ENCODE measurements at places on chromosomes 3 and 15.

DNA sequence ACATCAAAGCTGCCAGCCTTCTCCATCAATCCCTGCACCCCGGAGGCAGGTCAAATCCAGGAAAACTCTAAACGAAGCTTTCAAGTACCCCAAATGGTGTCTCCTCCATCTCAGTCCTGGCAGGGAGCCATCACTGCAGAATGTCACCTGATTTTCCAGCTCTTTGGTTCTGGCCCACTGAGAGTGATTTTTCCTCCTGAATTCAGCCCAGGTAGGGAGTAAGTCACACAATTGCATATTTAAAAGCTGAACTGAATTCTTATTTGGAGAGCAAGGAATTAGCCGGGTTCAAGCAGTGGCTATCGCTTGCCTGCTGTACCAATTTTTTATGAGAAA lies 5.3 kb downstream of the RFTN1 start:
- no peak for DNase-seq

- DNase-seq: no peak
Measured at GRCh38 chr15:31585240-31585639, 258.6 kb downstream of the KLF13 start.

DNA sequence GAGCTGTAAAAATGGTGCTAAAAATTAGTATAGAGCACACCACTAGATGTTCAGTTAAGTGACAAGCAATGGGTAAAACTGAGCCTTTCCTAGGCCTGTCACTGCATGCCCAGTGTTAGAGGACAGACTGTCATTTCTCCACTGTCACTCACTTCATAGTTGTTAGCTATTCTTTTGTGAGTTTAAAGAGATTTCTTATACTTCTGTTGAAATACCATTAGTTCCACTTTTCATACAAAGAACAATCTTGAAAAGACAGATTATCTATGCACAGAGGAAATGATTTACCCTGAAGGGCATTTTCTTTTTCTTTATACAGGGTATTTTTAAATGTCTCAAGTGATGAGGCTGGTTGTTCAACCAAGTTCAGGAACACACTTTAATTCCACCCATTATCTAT lies 28.3 kb upstream of the CHMP2B start:
- DNase-seq: no peak

GRCh38 chr15:79994615-79995014 lies 23.6 kb upstream of the BCL2A1 start:
- no peak for DNase-seq

DNA sequence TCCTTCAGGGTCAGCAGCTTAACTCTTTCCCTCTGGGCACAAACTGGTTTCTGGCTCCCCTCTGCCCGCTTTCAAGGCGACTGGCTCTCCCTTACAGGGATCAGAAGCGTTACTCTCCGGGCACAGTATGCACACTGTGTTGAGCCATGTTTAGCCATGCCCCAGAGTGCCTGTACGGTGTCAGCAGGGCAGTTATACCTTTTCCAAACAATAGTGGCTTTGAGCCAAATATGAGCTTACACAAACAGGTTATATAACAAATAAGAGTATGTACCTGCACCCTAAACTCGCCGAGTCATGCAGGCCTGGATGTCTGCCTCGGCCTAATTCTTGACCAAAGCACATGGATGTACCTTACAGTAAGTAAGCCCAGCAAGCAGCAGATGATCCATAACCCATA lies 175.6 kb upstream of the ANKRD28 start:
- DNase-seq: no peak

- no peak for DNase-seq
Measured at GRCh38 chr3:182248349-182248880, 536.7 kb downstream of the SOX2 start.

DNA sequence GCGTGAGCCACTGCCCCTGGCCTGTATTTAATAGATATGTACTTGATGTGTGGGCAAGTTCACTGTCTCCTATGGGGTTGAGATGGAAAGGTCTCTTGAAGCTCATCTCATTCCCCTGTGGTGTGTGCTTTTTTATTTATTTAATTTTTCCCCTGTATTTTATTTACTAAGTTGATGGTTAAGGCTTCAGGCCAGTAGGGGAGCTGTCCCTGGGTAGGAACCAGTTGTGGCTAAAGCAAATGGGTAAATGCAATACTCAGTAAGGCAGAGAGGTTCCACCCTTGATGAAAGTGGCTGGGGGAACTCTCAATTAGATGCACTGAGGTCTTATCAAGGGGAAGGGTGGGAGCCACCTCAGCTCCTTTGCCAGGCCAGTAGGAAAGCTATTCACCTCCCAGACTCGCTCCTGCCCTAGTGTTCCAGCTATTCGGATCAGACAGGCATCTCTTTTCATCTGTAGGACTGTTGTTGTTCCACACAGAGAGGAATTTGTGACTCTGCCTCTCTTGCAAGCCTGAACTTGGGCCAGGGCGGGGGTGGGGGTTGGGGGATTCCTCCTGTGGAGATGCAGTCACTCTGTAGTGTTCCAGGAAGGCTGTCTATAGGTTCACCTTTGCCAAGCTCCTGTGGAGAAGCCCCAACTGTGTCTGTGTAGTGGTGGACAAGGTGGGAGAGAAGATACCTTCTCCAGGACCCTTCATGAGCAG lies 26.1 kb downstream of the PCCB start:
- DNase-seq: no peak

GRCh38 chr3:161821591-161821990 lies 325.0 kb downstream of the OTOL1 start:
- DNase-seq: no peak

DNA sequence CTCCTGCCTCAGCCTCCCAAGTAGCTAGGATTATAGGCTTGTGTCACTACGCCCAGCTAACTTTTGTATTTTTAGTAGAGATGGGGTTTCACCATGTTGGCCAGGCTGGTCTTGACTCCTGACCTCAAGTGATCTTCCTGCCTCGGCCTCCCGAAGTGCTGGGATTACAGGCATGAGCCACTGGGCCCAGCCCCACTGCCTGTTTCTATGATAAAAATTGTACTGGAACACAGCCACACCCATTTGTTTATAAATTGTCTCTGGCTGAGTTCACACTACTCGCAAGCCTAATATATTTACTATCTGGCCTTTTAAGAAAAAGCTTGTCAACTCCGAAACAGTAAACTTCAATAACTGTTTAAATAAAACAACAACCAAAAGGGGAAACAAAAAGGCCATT lies 309.4 kb upstream of the WNT5A start:
- DNase-seq: no peak

DNA sequence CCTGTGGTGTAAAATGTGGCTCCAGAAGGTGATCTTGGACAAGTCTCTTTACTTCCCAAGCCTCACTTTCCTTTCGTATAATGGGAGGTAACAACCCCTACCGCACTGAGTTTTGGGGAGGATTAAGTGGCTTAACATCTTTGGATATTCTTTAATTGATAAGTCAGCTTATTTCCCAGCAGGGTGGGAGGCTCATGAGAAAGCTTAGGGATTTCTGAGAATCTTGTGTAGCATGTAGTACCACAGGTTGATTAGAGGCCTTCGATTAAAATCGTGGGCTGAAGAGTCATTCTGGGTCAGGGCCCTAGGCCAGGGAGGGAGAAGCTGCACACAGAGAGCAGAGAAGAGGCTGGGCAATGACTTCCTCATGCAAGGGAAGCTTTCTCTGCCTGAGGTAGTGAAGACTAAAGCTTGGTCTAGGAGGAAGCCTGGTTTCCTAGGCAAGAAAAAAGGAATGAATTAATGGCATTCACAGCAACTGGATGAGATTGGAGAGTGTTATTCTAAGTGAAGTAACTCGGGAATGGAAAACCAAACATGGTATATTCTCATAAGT lies 1.5 kb upstream of the NMNAT3 start:
- DNase-seq: no peak

DNA sequence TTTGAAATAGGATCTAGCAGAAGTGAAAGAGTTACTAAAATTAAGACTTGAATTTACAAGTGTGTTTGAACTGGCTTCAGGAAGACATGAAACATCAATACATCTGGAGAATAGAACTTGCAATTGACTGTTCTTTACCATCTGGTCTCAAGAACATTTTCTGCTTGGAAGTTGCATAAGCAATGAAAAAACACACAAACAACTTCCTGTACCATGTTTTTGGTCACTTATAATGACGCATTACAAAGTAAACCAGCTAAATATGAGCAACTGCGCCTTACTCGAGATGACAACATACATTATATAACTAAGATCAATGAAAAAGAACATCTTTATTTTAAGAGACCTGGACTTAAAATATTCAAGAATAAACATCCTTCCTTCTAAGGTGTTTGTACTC lies 112.5 kb downstream of the TIGIT start:
- DNase-seq: no peak

DNA sequence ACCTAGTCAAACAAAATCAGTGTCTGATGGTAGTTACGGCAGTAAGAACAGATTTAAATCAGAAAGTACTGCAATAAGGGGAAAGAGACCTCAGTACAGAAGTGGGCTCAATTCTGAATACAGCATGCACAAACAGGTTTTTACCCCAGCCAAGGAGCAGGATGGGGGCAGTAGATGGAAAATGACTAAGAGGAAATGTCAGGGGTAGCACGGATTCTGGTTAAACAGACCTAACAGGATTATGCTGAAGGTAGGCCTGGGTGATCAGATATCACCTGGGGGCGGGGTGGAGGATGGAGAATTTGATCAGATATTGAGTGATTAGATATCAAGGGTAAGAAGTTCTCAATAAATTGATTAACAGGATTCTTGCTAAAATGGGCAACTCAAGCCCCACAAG lies 19.0 kb downstream of the MESD start:
- DNase-seq: no peak

GRCh38 chr3:69944931-69945493 lies 54.5 kb upstream of the SAMMSON start:
- no peak for DNase-seq

GRCh38 chr15:38972831-38973230 lies 408.2 kb upstream of the RASGRP1 start:
- no peak for DNase-seq

- no peak for DNase-seq
Measured at GRCh38 chr3:109774108-109774507, 436.8 kb upstream of the DPPA4 start.

GRCh38 chr15:75397494-75397893 lies 29.1 kb upstream of the MAN2C1 start:
- no peak for DNase-seq

DNA sequence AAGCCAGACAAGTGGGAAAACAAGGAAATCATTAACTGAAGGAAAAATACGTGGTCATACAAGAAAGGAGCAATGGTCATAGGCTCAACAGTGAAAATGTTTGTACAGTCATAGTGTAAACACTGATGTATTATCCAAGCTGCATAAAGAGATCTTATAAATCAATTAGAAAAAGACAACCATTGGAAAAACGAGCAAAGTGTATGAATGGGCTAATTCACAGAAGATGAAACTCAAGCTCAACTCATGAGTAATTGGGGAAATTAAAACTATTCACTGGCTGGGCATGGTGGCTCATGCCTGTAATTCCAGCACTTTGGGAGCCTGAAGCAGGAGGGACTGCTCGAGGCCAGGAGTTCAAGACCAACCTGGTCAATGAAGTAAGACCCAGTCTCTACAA lies 6.4 kb upstream of the IGF2BP2 start:
- DNase-seq: no peak

DNA sequence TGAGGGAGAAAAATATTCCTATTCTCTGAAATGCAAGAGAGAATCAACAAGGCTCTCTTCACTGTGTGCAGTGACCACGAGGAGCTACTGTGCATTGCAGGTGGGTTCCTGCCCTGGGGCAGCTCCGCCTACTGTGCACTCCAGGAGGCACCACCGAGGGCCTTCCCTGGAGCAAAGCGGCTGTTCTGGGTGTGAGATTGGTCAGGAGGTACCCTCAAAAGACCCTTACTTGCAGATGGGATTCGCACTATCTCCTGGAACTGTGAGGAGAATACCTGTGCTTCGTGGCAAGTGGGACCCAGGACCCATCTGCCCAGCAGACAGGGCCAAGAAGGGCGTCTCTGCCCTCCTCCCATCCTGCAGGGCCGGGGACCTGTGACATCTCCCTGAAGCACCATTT lies 68.9 kb downstream of the CYFIP1 start:
- no peak for DNase-seq

GRCh38 chr3:195839260-195840010 lies 27.7 kb upstream of the MUC4 start:
- no peak for DNase-seq

GRCh38 chr15:87154761-87155160 lies 1075.1 kb downstream of the AGBL1 start:
- no peak for DNase-seq
